ENCODE measurements at places on chromosomes 1 and 21. TPM values are rescaled to one million over a fixed set of nuclear protein-coding genes. Genes with fewer than 3 reads are reported as not detected.

- H3K36me3 ChIP-seq: no peaks in the 10 kb centered on the region
- H3K4me1 ChIP-seq: no peaks in the 10 kb centered on the region
- DNase-seq: no peak
- no peak overlapping the region for H3K4me3 ChIP-seq
- H3K27ac ChIP-seq: no peak overlapping the region
Observed at GRCh38 chr1:201609661-201610318, 70.9 kb downstream of the NAV1 start.

Gene AMY1B
- not detected for total RNA-seq

DNA sequence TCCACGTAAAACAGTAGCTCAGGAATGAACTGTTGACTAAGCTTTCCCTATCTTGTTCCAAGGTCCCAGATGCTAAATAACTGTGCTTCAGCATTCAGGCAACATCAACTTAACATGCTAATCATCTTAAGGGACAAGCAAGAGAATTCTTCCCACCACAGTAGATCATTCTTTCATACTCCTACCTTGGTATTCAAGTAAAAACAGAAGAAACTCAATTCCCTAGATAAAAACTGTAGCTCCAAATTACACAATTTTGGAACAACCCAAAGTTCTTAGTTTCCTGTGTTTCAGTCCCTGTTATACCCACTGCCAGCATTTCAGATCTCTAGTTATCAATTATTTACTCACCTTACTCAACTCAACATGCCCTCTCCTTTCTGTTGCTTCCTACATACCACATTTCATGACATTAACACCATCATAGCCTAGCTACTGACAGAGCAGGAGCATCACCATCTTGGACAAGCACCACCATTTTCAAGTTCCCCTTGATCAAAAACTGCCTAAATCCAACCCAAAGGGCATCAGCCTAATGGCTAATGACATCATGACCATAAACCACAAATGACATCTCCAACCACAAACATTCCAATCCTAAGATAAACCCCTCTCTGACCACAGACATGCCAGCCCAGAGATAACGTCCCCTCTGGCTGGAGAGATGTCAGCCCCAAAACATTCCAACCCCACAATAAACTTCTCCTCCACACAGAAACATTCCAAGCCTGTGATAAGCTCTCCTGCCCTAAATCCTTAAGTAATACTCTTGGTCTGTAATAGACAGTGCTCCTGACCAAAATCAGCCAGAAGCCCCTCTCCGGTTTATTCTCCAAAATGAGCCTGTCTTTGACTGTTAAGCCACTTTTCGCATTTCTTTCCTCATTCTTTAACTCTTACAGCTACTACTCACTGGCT lies 191.2 kb downstream of the RERE start:
- DNase-seq: no peak
- H3K27me3 ChIP-seq: no peaks in the 10 kb centered on the region
- H3K36me3 ChIP-seq: no peaks in the 10 kb centered on the region
- H3K4me1 ChIP-seq: no peaks in the 10 kb centered on the region
- H3K4me3 ChIP-seq: no peak overlapping the region

Gene MTARC1
- total RNA-seq: not detected

DNA sequence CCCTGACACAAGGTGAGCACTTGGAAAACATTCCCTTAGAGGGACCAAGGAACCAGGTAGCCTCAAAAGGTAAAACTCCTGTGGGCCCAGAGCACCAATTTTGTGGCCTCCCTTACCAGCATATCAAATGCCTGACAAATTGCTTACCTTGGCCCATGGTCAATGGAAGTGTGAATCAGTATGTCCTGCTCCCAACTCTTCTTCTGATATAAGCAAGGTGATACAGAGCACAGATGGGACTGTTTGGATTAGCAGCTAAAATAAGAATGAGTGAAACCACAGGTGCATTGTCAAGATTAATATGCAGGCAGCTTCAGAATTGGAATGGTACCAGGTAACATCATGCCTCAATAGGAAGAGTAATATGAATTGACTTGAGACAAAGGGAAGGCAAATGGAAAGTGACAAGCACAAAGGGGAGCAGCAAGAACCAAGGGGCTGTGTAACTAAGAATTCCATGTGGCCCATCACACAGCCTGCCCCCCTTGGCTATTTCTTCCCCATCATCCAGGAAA lies 156.8 kb upstream of the KCND3 start:
- no peak overlapping the region for H3K27ac ChIP-seq
- no peaks in the 10 kb centered on the region for H3K4me1 ChIP-seq

Gene LENEP
- total RNA-seq: not detected

All from CD4-positive, CD25-positive, alpha-beta regulatory T cell (primary cell).